Effector memory CD4-positive, alpha-beta T cell (primary cell): ENCODE measurements at places on chromosomes 2 and 18.

DNA sequence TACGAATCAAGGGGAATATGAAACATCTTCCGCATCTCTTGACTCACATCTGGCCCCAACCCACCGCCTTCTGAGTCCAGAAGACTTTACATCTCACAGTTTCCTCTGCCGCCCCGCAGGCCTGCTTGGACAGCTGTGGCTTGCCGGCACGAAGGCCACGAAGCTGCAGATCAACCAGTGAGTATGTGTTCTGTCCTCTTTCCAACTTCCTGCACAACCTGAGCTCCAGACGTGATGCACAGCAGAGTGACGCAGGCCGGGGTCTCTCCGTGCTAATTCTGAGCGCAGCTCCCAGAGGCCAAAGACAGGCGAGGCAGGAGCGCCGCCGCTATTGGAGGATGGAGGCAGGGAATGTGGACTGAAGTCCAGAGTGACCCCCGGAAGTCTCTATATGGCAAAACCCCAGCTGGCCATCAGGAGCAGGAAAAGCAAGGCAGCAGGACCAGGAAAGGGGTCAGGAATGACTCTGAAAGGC lies 93.5 kb downstream of the ZCCHC2 start:
- no peak for DNase-seq

- DNase-seq, result no peak
Observed at GRCh38 chr2:111167863-111168162, 47.1 kb downstream of the BCL2L11 start.

DNA sequence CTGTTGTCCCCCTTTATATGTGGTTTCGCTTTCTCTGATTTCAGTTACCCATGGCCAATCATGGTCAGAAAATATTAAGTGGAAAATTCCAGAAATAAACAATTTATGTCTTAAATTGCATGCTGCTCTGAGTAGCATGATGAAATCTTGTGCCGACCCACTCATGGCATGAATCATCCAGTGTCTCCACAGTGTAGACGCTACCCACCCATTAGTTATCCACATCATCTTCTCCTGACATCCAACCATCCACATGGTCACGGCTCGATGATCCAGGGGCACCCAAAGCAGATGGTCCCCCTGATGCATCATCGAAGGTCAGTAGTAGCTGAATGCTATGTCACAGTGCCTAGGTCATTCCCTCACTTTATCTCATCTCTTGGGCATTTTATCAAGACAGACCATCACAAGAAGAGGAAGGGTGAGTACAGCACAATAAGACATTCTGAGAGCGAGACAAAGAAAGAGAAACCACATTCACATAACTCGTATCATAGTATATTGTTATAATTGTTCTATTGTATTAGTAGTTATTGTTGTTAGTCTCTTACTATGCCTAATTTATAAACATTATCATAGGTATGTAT lies 44.1 kb upstream of the ACKR3 start:
- DNase-seq, result no peak

GRCh38 chr2:5725072-5725471 lies 32.9 kb downstream of the SOX11 start:
- no peak for DNase-seq

GRCh38 chr2:136286423-136286822 lies 168.5 kb upstream of the CXCR4 start:
- no peak for DNase-seq

- no peak for DNase-seq
Observed at GRCh38 chr2:38907743-38908562, 18.3 kb downstream of the ARHGEF33 start.

DNA sequence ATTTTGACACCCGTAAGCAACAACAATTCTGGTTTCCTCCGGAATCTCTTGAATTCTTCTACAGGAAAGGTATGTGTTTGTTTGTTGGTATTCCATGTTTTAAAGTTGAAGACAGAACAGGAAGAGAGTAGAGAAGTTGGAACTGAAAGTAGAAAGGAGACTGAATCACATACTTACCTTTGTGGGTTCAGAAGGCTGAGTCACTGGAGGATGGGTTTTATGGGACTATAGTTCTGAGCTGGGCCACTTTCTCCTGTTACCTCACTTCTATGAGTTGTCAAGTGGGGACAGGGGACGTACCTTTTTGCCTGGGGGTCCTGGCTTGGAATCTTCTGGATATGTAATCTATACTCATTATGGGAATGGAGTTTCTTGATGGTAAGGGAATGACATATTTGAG lies 40.9 kb downstream of the KDM3A start:
- DNase-seq, result no peak

DNA sequence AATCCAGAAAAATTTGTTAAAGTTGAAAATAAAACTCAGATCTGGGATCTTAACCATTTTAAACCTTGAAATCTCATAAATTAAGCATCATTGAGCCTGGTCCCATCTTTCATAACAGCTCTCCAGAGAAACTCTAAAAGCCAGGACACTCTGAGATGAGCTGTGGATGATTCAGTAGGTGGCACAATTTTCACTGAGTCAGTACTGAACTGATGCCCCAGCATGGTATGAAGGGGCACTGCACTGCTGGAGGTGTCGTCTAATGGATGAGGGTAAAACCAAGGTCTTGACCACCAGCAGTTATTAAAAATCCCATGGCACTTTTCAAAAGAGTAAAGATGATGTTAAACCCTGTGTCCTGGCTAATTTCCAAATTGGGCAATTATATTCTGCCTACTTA lies 170.6 kb downstream of the FIGN start:
- no peak for DNase-seq

- DNase-seq, result no peak
Observed at GRCh38 chr2:214484239-214484638, 73.4 kb downstream of the VWC2L start.

GRCh38 chr2:178386986-178387597 lies 63.9 kb downstream of the PRKRA start:
- DNase-seq, result no peak

GRCh38 chr2:172919732-172920131 lies 155.9 kb upstream of the MAP3K20 start:
- DNase-seq, result no peak

- DNase-seq, result no peak
Observed at GRCh38 chr18:45456090-45457021, 158.9 kb upstream of the SLC14A2 start.

DNA sequence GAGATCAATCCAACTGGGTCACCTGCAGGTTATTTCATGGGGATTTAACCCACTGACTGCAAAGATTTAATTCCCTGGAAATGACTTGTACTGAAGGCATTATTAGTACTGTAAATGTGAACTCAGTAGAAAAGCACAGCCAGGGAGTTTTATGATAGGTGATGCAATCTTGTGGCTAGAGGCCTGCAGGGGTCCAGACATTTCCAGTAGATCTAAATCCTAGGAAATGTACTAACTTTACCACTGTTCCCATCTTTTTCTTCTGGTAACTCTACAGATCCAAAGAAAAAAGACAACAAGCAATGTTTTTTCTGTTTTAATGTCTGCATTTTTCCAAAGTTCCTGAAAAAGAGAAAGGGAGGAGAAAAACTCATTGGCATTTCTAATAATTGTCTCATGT lies 500.1 kb downstream of the ARHGAP15 start:
- DNase-seq, result no peak

DNA sequence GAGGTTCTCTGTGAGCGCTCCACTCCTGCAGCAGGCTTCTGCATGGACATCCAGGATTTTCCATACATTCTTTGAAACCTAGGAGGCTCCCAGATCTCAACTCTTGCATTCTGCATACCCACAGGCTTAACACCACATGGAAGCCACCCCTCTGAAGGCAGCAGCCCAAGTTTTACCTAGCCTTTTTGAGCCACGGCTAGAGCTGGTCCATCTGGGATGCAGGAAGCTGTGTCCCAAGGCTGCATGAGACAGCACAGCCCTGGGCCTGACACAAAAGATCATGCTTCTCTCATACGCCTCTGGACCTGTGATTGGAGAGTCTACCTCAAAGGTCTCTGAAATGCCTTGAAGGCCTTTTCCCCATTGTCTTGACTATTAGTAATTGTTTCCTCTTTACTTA lies 53.6 kb upstream of the RPRM start:
- DNase-seq, result no peak

DNA sequence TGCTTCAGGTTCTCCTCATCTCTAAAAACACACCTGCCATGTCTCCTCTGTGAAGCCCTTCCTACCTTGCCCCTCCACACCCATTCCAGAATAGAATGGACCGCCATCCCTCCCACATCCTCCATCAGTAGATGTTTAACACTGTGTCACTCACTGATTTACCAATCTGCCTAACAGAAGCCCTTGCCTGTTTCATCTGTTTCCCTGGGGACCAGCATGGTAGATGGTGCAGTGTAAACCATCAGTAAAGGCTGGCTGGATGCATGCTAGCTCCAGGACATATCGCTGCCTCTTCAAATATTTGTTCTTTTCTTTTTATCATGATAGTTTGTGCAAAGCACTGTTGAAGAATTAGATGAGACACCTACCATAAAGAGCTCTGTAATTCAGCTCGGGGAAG lies 271.4 kb downstream of the PIEZO2 start:
- DNase-seq, result no peak

GRCh38 chr2:116057538-116057937 lies 1615.1 kb downstream of the DPP10 start:
- no peak for DNase-seq

- no peak for DNase-seq
Observed at GRCh38 chr2:72955228-72956049, 38.1 kb downstream of the EMX1 start.

DNA sequence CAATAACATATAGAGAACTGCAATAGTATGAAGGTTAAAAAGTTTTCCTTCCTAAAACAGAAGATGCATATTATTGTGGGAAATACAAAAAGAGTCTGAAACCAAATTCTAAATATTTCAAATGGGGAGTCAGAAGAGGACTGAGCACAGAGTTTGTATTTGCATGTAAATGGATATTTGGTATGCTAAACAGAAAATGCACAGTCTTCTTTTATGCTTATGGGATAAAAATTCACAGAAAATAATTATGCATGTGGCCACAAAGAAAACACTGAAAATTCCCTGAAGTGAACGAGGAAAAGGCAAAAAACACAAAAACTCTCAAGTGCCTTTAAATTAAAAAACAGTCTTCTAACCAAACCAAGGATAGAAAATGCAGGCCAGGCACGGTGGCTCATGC lies 142.7 kb downstream of the NCKAP5 start:
- no peak for DNase-seq

DNA sequence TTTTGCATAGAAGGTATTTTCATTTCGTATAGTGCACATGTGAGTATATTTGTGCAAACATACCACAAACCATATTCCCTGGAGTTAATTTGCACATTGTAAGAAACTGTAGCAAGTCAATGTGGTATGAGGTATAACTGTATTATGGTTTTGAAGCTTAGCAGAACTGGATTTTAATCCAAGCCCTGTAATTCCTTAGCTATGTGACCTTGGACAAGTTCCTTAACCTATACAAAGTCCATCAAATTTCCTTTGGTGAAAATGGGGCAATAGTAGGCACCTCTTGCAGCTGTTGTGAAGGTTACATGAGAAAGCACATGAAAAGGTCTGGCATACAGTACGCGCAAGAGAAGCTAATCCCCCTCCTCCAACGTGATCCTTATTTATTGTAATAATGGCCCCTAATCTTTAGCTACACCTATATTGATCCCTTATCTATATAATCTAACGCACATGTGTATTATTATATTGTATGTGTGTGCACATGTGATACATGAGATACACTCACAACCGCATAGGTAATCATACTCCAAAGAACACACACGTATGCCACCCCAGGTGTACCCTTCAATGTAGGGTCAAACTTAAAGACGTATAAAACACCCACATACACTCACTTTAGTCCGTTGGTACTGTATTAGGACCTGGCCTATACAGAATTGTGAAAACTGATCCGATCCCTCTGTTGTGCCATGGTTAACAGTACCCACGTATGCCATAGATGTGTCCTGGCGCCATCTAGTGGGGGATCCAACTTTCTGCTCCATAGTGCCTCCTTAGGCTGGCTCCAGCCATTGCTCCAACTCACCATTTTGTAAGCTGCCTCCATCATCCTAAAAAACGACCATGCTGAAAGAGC lies 402.9 kb upstream of the SLC14A2 start:
- peak; percentile 52 for DNase-seq

- DNase-seq, result no peak
Observed at GRCh38 chr2:9889812-9890261, 46.6 kb downstream of the TAF1B start.

DNA sequence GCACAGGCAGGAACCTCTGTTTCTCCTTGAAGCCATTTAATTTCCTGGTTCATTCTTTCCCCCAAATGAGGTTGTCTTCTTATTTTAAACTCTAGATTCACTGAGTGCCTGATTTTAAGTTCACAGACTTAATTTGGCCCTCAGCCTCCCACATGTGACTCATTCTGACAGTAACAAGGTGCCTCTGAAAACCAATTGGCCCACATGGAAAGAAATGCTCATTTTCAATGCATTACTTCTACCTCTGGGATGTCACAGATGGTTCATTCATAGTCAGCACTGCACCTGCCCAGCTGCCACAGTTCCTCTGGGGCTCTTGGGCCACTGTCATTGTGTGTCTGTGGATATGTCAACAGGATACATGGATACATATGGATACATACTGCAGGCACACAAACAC lies 140.4 kb upstream of the CAPN13 start:
- DNase-seq, result no peak

GRCh38 chr18:54923339-54923956 lies 35.8 kb downstream of the CCDC68 start:
- no peak for DNase-seq

- DNase-seq, result no peak
Observed at GRCh38 chr2:109447251-109447661, 166.5 kb downstream of the SEPTIN10 start.

DNA sequence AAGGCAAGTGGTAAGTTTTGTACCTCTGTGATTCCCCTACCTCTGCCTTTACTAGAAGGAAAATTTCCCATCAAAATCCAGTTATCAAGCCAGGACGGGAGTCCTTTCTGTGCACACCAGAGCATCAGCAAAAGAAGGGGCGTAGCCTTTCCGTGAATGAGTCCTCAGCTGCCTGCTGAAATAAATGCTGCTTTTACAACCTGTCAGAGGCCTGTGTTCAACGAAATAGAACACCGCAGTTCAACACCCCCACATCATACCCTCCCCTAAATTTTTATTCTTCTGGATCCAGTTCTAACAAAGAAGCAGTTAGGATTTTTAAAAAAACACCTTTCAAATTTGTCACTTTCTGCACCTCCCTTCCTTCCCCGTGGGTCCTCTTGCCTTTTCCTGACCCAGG lies 135.8 kb downstream of the SETBP1 start:
- no peak for DNase-seq

DNA sequence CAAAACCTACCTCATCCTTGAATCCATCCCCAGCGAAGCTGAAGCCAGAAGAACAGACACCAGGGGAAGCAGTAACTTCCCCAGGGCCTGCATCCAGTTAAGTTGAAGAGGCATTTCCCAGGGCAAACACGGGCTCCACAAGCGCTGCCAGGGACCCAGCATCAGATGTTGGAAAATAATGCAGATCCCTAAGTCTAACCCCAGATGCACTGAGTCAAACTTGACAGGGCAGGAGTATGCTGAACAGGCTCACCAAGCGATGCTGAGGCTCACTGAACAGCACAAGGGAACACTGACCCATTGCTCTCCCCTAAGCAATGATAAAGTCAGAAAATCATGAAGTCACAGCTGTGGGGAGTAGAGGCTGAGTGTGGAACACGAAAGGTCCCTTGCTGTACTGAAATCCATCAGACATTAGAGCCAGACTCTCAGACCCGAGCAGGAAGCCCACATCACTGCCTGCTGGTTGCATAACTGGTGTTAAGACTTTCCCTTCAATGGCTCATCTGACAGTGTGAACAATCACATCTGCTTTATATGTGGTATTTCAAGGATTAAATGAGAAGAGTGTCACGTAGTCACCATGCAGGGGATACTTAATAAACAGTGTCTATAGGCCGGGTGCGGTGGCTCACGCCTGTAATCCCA lies 36.2 kb downstream of the TNS1 start:
- DNase-seq, result no peak

GRCh38 chr2:16404551-16405300 lies 260.9 kb downstream of the CYRIA start:
- no peak for DNase-seq
